ENCODE measurements at places on chromosomes 1 and 21.

DNA sequence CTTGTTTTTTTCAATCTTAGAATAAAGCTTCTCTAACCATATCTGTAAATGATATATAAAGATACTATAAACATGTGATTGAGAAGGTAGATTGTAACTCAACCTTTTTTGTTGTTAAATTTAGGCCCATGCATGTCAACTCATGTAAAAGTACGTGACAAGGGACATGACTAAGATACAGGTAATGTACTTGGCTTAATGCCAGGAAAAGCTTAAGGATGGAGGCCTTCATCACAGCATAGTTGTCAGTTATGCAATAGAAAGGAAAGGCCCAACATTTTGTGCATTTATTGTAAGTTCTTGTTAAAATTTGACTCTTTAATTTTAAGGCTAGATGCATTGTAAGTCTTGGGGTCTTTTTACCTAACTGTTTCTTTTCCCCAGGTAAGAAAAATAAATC, 305.1 kb downstream of the LTN1 start:
- DNase-seq = no peak

- no peak for DNase-seq
These were observed 12.5 kb upstream of the SRM start for GRCh38 chr1:11072216-11072917.

DNA sequence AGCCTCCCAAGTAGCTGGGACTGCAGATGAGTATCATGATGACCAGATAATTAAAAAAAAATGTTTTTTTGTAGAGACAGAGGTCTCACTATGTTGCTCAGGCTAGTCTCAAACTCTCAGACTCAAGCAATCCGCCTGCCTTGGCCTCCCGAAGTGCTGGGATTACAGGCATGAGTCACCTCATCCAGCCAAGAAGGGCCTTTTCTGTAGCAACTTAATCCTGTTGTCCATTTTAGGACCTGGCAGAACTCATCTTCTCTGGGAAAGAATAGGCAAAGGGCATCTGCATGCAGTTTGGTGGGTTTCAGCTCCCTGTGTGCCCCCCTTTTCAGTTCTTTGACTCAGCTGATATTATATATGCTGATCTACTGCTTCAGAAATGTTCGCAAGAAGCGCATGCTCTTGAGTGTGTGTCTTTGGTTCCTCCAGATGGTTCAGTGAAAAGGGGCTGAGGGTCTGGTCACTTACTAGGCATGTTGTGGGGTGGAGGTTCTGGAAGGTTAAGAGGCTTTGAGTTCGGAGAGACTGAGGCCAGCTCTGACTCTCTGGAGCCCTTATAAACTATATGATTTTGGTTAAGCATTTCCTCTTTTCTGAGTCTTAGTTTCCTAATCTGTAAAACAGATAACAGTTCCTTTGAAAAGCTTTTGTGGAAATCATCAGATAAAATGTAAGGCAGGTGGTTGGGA, 19.4 kb upstream of the SRSF4 start:
- no peak for DNase-seq

DNA sequence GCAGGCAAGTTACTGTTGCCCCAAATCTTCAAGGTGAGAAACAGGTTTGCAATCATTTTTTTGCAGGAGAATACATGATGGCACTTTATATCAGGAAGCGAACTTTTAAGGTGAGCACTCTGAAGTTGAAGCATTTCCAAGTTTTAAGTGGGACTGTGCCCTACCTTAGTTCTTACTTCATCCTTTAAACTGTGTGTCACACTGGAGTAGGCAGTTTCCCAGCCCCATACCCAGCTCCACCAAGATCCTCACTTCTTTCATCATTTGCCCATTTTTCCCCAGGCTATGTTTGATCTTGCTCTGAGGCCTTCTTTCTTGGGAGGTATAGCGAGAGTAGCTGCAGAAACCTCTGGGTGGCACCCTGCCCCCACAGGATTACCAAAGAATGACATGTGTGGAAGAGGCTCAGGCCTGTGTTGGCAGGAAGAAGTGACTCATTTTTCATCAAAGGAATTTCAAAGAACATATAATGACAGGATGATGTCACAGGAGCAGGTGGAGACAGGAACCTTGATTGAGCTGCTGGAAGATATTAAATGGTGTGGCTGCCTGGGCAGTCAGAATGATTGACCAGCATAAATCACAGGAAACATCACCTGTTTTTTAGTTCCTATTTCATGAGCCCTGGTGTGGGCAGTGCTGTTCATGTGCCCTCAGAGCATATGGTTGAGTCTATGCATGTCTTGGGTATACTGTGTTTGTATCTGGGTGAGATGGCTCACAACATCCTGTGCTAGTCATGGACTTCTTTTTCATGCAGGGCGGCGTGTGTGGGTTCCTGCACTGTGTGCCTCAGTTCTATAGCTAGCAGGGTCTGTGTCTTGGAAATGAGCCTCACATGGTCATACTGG, 20.8 kb upstream of the MACF1 start:
- peak; percentile 100 for DNase-seq

GRCh38 chr1:95353194-95353593, 119.2 kb downstream of the RWDD3 start:
- DNase-seq = peak; percentile 3

GRCh38 chr1:209646558-209646957, 5.7 kb downstream of the LAMB3 start:
- DNase-seq = no peak

DNA sequence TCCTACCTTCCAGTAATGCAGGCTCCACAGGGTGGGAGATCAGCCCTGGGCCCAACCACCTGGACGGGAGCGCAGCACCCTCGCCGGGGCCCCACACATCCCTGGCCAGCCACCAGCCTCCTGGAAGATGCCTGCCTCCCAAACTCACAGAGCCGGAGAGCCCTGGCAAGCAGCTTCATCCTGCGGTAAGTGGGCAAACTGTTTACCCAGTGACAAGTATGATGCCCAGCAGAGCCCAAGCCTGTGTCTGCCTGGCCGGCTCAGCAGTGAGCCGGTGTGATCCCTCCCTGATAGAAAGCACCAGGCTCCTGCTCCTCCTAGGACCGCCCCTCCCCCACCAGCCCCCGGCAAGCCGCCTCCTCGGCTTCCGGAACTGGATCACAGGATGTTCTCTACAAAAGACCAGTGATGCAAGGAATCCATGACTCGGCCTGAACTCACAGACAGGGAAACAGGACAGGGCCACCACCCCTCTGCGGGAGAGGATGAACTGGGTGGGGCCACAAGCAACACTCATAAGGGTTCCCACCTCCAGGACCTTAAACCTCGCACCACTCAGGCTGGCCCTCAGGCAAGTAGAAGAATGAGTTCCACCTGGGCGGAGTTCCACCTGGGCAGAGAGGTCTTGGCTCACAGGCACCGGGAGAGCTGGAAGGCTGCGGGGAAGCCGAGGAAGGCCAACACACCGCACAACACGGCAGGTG, 7.9 kb downstream of the ACOT7 start:
- DNase-seq = no peak

DNA sequence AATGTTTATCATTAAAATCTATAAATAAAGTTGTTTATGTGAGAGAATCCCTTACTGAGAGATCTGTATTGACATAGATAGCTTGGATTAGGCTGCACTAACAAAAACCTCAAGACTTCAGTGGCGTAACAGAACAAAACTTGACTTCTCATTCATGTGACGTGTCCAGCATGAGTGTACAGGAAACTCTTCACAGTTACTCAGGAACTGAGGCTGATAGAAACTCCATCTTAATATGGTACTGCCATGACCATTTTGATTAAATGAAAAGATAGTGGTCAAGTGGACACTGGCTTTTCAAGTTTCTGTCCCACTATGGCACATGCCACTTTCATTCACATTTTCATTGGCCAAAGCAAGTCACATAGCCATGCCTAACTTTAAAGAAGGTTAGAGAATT, 3.7 kb downstream of the ST3GAL3 start:
- no peak for DNase-seq

- DNase-seq = no peak
These were observed 300.3 kb downstream of the DSCAM start for GRCh38 chr21:40546647-40547046.

GRCh38 chr1:236514703-236515442, 8.9 kb upstream of the LGALS8 start:
- no peak for DNase-seq

GRCh38 chr1:25694167-25695007, 77.8 kb downstream of the MAN1C1 start:
- DNase-seq = no peak

DNA sequence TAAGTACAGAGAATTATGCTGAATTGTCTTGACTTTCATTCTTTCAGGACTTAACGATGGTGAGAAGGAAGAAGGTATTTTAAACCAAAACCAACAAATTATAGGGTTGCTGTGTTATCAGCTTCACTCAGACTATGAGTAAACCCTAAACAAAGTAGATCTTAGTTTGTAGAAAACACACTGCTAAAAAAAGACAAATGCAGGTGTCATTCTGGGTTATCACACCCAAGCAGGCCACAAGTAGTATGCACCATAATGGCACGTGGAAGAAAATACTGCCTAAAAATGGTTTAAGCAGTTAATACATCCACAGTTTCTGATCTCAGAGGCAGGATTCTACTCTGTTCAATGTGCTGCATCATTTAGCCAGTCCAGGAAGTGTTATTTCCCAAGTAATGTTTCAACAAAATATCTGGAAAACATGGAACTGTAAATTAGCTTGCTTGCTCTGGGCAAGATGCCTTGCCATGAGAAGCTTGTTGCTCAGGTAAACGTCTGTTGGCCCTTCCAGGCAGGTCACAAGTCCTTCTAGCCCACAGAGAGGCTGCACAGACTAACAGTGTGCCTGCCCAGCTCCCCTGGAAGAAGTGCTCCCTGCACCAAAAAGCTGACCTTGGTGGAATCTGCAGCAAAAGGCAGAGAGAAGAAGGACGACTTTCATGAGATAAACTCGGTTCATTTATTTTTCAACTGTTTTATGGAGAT, 4.1 kb downstream of the DIPK1A start:
- DNase-seq = no peak

DNA sequence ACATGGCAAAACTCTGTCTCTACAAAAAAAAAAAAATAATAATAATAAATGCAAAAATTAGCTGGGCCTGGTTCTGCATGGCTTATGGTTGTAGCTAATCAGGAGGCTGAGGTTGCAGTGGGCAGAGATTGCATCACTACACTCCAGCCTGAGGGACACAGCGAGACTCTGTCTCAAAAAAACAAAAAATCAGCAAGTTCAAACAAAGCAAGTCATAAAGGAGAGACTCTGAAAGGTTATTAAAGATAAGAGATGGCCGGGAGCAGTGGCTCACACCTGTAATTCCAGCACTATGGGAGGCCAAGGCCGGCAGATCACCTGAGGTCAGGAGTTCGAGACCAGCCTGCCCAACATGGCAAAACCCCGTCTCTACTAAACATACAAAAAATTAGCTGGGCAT, 28.8 kb downstream of the COP1 start:
- no peak for DNase-seq

- DNase-seq = peak; percentile 58
These were observed 20.3 kb downstream of the STK40 start for GRCh38 chr1:36365381-36365780.

- no peak for DNase-seq
These were observed 97.7 kb upstream of the GREM2 start for GRCh38 chr1:240709676-240710075.

- DNase-seq = no peak
These were observed 147.3 kb downstream of the TLR5 start for GRCh38 chr1:222995620-222996309.

DNA sequence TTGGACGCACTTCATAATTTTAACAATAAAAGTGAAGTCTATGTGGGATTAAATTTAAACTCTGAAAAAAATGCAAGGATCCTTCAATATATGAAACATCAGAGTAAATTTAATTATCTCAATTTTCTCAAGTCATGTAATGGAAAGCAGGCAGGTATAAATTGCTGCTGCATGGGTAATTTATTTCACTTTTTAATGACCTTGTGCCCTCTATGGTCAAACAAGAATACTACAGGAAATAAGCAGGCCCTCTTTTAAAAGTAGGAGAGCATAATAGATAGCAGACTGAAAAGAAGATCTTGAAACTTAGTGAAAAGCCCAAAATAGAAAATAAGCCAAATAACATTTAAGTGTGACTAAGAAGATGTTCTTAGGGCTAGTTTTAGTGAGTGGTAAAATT, 22.9 kb downstream of the BCAS2 start:
- no peak for DNase-seq

DNA sequence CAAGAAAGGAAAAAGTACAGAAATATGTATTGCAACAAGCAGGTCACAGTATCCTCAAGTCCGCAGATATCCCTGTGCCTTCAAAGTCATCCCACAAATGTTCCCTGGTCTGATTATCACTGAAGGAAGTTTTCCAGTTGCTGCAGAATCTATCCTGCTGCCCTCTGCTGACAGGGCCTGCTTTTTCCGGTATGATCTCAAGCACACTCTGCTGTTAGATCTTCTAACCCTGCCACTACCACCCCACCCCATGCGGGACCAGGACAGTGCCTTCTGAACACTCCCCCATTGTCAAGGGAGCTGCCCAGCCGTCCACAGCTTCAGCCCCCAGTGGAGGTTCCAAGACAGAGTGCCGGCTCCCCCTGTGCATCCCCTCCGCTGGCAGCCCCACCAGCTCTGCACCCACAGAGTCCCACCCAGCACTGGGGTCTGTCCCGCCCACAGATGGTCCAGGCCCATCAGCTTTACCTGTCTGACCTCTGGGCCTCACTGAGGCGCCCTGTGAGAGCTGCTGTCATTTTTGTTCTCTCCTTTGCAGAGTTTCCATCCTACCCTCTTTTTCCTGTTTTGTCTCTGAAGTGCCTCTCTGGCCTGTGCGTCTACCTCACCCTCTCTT, 27.9 kb downstream of the FAM163A start:
- DNase-seq = no peak

GRCh38 chr1:147560765-147561471, 19.6 kb downstream of the BCL9 start:
- no peak for DNase-seq

- DNase-seq = peak; percentile 71
These were observed 36.3 kb upstream of the RWDD3 start for GRCh38 chr1:95197616-95198252.

DNA sequence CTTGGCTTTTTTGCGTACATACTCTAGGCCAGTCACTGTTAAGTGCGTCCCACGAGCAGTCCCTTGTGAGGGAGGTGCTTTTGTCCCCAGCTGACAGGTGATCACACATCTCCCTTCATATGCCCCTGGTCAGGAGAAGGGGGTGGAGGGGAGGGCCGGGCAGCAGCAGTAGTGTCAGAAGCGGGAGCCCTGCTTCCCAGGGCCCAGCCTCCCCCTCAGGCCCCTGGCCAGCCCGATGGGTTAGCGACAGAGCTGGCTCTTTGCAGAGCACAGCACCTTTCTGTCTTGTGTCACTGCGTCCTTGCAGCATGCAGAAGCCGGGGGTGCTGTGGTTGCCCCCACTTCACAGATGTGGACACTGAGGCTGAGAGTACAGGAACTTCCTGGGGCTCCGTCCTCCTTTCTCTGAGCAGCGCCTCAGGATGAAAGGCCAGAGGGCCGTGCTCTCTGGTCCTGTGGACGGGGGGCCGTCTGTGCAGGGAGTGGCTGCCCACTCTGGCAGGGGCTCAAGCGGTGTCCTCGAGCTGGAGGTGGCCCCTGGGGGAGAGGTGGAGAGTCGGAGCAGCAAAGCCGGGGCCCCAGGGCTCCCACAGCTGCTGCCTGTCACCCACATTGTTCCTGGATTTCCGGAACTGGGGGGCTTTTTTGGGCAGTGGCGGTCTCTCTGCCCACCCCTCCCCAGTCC, 5.9 kb downstream of the TMEM201 start:
- DNase-seq = no peak

- no peak for DNase-seq
These were observed 14.6 kb downstream of the RAB7B start for GRCh38 chr1:205988585-205988995.

Data from DMS 273 treated with DMSO at 0.1 percent for 48 hours (cell line).